ENCODE measurements at places on chromosomes 3 and 15.

DNA sequence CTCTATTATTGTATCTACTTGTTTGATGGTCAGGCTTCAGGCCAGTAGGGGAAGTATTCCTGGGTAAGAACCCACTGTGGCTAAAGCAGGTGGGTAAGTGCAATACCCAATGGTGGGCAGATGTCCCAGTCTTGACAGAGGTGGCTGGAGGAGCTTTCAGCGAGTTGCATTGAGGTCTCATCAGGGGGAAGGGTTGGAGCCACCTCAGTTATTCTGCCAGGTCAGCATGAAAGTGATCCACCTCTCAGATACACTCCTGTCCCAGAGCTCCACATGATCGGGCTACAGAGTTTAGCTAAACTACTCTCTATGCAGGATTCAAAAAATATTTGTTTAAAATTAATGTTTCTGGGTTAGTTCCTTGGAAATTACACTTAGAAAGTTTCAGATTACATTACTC, 95.8 kb upstream of the WNT7A start:
- DNase-seq = no peak

DNA sequence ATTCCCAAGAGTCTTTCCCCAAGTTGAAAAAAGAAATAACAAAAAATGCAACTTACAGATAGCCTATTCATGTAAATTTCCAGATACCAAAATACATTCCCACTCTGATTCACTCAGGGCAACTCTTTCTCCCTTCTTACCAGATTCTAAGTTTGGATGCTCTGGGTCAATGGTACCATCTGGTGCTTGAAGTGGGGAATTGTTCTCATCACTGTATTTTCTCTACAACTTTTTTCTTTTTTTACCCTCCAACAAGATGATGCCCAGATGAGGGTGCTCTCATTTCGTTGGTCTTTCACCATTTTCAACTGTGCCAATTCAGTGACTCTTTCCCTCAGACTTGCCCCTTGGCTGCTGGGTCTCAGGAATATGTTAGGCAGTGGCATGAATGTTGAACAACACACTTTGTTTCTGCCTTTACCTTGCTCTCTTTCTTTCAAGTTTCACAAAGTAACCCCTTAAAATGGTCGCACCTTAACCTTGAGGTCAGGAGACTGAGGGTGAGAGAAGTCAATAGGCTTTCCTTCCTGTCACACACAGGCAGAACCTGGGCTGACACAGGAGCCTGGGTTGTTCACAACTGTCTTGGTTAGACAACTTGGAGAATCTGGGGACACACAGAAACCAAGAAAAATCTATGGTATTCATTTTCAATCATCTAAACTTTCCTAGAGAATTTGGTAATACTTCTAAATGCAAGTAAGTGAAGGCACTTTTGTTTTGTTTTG, 330.7 kb upstream of the SLCO3A1 start:
- no peak for DNase-seq

DNA sequence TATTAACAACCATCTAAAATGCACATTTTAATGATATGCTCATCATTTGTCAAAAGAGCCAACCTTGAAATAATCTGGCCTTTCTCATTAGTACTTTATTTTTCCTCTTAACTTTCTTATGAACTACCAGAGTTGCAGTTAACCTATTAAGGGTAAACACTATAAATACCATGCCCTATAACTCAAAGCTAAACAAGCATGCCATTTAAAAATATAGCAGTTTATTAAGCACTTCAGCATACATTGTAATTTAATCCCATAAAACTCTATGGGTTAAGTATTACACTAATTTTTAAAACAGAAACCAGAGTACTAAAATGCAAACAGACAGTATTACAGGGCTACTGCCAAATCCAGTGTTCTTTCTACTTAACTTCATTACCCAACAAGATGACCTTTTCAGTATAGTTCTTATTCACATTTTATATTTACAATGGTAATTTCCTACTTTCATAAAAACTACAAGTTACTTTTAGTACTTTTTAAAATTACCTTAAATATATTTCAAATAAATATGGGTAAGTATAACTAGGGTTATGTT, 11.8 kb downstream of the NPTN start:
- no peak for DNase-seq

GRCh38 chr15:39781967-39782302, 706 bp downstream of the FSIP1 start:
- DNase-seq = peak; percentile 26

DNA sequence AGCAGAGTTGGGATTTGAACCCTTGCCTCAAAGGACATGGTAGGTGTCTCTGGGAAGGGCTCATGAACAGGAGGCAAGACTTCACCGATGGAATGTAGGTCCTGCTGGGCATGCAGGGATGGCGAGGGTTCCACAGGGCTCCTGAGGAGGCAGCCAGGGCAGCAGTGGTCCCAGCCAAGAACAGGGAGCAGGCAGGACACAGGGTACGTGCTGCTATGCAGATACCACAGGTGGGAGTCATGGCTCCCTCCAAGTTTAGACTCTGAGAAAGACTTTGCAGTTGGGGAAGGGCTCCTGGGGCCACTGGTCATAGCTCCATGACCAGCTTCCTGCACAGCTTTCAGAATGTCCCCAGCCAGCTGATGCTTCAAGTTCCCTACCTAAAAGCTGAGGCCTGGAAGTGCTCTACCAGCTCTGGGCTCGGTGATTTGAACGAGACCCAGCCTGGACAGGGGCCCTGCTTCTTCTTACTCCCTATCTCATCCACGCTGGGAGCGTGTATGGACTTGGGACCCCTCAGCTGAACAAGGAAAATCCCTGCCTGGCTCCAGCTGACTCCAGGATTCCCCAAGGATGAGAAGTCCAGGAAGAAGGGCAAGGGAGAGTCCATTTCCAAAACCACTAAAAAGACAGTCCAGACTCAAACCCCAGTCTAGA, 747 bp downstream of the MYL3 start:
- DNase-seq = no peak

DNA sequence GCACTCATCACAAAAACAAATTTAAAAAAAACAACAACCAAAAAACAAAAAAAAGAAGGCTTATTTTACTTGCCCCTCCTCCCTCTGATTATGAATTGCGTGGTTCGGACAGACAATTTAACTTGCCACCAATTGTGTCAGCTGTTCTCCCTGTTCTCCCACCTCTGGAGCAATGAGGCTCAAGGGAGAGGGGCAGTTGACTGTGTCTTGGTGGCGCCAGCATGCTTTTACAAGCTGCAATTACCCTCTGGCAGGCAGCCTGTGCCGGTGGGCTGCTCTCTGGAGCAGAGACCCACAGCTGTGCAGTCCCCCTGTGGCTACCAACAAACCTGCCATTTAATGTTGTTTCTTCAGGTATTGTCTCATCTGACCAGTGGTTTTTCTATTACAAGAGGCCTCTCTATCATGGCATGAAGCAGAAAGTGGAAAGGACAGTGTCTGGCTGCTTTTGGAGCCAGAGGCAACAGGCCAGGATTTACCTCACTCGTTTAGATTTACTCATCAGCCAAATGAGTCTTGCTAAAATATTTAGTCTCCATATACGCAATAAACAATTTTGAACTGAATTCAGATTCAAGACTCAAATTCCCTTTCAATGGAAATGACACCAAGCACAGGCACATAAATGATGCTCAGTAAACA, 192.0 kb upstream of the TPRG1 start:
- peak; percentile 99 for DNase-seq

- DNase-seq = peak; percentile 68
Observed at GRCh38 chr3:155352900-155353490, 59.5 kb upstream of the STRIT1 start.

Measured in DMS79 treated with DMSO at 0.1 percent for 48 hours (cell line).